Thyroid gland (tissue), 4 donors: ENCODE measurements at places on chromosomes 2 and 18. TPM values are rescaled to one million over a fixed set of nuclear protein-coding genes. Genes with fewer than 3 reads are reported as not detected.

DNA sequence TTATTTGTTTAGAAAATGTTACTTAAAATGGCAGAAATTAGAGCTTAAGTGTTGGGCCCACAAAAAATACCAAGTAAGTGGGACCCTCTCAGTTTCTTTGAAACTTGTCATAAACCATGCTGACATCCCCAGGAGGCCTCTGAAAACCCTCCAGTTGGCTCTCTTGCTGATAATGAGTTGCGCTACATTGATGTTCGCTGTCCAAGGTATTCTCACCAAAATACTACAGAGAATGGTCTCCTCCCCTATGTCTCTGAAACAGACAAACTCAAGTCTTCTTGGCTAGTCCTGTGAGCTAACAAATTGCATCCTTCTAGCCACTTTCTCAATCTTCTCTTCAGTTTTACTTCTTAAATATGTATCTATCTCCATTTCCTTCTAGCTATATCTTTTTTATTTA lies 669.4 kb downstream of the IRS1 start:
- H3K27me3 ChIP-seq = no peaks in the 10 kb centered on the region
- no peak overlapping the region for H3K27ac ChIP-seq
- H3K4me1 ChIP-seq = peaks cover 11% of the 10 kb centered on the region
- no peaks in the 10 kb centered on the region for H3K36me3 ChIP-seq
- no peak for DNase-seq
- H3K4me3 ChIP-seq = no peak overlapping the region

GRCh38 chr2:43438858-43439655 lies 156.8 kb downstream of the THADA start:
- no peaks in the 10 kb centered on the region for H3K27me3 ChIP-seq
- H3K27ac ChIP-seq = no peak overlapping the region
- no peak overlapping the region for H3K4me3 ChIP-seq
- H3K36me3 ChIP-seq = no peaks in the 10 kb centered on the region
- no peaks in the 10 kb centered on the region for H3K4me1 ChIP-seq

DNA sequence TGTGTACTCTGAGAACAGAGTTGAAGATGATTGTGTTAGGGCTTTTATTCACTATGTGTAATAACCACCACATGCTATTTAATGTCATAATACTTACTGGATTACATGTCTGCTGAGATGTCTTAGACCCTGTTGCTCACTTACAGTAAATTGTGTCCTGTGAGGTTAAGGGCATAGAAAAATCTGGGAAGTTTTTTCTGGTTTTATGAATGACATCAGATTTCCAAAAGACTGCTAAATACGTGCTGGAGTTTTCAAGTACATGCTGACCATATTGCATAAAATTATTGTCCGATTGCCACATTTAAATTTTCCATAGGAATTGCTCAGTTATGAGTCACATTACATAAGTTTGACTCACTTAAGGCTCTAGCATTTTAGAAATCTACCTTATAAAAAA lies 96.7 kb upstream of the COL5A2 start:
- DNase-seq = no peak
- no peak overlapping the region for H3K4me3 ChIP-seq
- H3K27ac ChIP-seq = no peak overlapping the region
- H3K4me1 ChIP-seq = no peaks in the 10 kb centered on the region

DNA sequence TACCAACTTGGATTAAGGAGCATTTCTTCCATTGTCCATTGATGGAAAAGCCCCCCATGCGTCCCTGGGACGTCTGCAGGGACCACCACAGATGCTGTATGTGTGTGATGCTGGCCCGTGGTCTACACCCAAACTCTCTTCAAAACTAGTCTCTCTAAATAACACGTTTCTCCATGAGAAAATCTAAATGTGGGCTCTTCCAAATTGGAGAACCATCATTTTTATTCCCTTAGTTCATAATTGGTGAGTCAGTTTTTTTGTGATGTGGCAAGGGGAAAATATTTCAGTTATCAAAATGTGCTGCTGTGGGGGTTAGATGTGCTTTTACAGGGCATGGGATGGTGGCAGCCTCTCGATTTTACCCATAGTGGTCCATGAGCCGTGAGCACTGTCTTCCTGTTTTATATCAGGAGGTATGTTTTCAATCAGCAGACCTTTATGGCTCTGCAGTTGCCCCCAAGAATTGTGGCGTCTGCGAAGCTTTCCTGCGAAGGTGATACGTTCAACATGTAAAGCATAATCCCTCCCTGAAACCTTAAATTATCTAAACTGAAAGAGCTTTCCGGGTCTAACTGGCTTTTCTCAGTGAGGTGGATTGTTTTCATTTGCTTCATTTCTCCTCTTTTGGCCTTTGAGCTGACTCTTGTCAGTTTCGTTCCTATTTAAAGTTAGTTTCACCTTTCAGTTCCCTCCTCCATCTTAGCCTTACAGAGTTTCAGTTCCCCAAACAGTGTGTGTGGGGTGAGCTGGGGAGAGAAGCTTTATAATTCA lies 78.4 kb downstream of the SETBP1 start:
- H3K27me3 ChIP-seq = no peaks in the 10 kb centered on the region
- no peak overlapping the region for H3K4me3 ChIP-seq
- DNase-seq = no peak
- peaks cover 26% of the 10 kb centered on the region for H3K4me1 ChIP-seq
- H3K36me3 ChIP-seq = no peaks in the 10 kb centered on the region
- peak overlapping the region; percentile 10 for H3K27ac ChIP-seq

- H3K4me3 ChIP-seq = no peak overlapping the region
- H3K4me1 ChIP-seq = peaks cover 25% of the 10 kb centered on the region
- H3K36me3 ChIP-seq = no peaks in the 10 kb centered on the region
- H3K27ac ChIP-seq = no peak overlapping the region
- H3K27me3 ChIP-seq = no peaks in the 10 kb centered on the region
- DNase-seq = no peak
Observed at GRCh38 chr2:112623913-112624777, 21.6 kb upstream of the SLC20A1 start.

GRCh38 chr2:54988612-54989011 lies 61.6 kb downstream of the RTN4 start:
- no peak overlapping the region for H3K4me3 ChIP-seq
- DNase-seq = no peak
- peaks cover 5% of the 10 kb centered on the region for H3K36me3 ChIP-seq
- no peaks in the 10 kb centered on the region for H3K27me3 ChIP-seq
- no peak overlapping the region for H3K27ac ChIP-seq

The MEP1B gene
- total RNA-seq = not detected

The ANKRD29 gene
- 4.6 TPM for total RNA-seq

DNA sequence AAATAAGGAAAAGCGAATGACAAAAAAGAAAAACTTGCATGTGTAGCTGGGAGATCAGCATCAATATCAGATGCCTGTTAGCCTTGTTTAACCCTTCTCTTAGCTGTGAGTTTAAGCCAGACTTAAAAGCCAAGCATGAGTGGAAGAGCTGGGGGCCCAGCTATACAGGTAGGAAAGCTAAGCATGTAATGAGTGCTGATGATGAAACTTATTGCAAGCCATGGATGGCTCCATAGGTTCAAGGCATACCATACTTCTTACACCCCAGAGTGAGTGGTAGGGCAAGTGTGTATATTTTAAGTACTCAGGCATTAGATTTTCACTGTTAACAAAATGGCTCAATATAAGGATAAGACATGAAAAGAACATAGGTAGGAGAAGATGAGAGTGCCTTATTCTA lies 28.0 kb downstream of the RBBP8 start:
- peaks cover 3% of the 10 kb centered on the region for H3K4me1 ChIP-seq
- no peak overlapping the region for H3K27ac ChIP-seq
- no peak for DNase-seq
- H3K36me3 ChIP-seq = no peaks in the 10 kb centered on the region
- H3K4me3 ChIP-seq = no peak overlapping the region

DNA sequence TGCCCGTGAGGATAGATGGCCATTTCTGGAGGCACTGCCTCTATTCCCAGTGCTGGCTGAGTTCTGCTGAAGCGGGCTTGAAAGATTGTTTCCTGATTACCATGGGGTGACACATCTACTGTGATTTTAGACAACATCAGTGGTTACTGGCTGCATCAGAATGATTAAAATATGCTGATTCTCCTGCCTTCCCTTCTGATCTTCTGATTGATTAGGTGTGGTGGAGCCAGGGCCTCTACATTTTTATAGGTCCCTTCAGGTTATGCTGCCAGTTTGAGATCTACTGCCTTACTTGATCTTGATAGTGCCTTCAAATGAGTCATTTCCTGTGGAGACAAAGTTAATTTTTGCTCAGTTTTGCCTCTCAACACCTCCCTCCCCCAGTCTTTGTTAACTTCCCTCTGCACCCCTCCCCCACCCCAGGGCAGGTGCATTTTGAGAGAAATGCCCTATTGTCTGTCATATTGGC lies 31.6 kb upstream of the SNORC start:
- H3K36me3 ChIP-seq = peaks cover 25% of the 10 kb centered on the region
- H3K4me1 ChIP-seq = no peaks in the 10 kb centered on the region
- H3K27ac ChIP-seq = no peak overlapping the region

DNA sequence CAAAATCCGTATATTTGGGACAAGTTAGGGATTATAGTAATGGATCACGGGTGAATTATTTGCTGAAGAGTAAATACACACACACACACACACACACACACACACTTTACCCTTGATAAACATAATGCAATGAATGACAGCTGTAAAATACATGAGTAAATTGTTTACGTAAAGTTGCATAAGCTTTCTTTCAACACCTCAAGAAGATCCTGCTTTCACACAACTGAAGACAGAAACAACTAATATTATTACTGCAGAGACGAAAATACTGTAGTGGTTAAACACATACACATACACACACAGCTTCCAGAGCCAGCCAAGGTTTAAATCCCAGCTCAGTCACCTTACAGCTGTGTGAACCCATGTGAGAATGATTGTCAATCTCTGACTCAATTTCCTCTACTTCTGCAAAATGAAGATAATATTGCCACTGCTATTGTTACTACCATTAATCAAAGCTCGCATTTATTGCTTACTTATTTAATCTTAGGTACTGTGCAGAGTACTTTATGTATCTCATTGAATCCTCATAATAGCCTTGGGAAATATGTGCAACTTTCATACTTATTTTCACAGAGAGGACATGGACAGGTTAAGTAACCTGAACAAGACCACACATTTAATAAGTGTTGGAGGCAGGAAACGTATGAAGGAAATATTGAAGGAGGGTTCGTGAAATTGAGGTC lies 50.6 kb upstream of the DOK6 start:
- no peaks in the 10 kb centered on the region for H3K4me1 ChIP-seq
- H3K27ac ChIP-seq = no peak overlapping the region

DNA sequence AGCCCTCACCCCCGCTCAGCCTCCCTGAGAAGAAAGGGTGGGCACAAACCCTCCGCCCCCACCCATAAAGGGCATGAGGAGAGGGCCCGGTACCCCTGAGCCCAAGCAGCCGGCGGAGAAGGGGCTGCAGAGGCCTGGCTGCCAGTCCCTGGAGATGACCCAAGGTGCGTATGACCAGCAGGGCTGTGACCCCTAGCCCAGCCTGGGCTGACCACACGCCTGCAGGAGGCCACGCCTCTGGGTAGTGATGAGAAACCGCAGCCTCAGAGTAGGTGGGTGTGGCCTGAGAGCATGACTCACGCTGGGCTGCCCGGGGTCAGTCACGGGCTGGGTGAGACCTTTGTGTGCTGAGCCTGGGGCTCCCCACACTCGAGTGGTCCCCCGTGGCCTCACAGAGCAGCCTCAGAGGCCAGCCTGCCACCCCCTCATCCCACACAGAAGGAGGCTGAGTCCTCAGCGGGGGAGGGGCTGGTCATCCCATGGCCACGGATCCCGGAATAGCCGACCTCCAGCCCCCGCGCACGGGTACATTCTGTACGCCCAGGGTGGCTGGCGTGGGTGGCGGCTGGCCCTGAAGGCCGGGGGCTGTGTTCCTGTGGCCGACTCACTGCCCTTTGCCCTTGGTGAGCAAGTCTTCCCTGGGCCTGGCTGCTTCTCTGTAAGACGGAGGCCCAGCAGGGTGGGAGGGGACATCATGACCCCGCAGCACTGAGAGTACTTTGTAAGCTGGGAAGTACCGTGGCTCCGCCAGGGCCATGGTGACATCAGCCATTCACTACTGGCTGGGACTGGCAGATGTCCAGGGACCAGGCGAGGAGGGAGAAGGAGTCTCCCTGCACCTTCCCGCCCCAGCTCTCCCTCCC lies 110.8 kb upstream of the OTOS start:
- H3K4me3 ChIP-seq = no peak overlapping the region
- no peaks in the 10 kb centered on the region for H3K36me3 ChIP-seq
- no peaks in the 10 kb centered on the region for H3K27me3 ChIP-seq
- DNase-seq = peak; percentile 88
- H3K4me1 ChIP-seq = peaks cover 36% of the 10 kb centered on the region

DNA sequence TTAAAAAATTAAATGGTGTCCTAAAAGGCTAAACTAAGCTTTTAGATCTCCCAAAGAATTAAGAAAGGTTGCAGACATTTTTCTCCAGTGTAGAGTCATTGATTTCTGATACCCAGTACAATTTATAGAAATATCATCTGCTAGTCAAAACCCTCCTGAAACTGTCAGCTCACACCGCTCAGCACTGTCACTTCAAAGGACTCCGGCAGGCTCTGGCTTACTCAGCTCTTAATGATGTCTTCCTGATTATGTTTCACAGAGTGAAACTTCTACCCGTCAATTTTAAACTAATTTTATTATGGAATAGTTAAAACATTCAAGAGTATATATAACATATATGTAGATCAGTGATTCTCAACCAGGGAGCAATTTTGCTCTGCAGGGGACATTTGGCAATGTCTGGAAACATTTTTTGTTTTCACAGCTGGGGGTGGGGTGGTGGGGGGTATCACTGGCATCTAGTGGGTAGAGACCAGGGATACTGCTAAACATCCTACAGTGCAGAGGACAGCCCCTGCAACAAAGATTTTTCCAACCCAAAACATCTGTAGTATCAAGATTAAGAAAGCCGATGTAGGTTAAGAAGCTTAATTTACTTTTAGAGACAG lies 31.6 kb downstream of the CDK15 start:
- no peak overlapping the region for H3K4me3 ChIP-seq
- no peaks in the 10 kb centered on the region for H3K27me3 ChIP-seq
- H3K27ac ChIP-seq = no peak overlapping the region
- DNase-seq = no peak

DNA sequence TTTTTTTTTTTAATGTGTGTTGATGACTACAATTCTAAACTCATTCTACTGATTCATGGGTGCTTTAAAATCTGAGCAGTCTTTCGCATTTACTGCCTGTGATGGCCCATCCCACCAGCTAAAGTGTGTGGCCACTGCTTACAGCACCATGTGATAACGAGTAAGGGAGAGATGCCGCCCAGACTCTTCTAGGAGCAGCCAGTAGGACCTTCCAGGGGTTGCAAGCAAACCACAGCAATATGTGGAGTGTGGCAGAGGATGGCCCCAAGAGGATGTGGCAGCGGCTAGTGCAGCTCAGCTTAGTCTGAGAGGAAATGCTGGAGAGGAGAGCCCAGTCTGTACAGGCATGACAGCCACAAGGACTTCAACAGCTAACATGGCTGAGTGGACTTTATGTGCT lies 14.9 kb downstream of the IL1B start:
- H3K4me1 ChIP-seq = no peaks in the 10 kb centered on the region
- no peak for DNase-seq
- no peak overlapping the region for H3K4me3 ChIP-seq
- H3K27ac ChIP-seq = no peak overlapping the region
- H3K36me3 ChIP-seq = no peaks in the 10 kb centered on the region

DNA sequence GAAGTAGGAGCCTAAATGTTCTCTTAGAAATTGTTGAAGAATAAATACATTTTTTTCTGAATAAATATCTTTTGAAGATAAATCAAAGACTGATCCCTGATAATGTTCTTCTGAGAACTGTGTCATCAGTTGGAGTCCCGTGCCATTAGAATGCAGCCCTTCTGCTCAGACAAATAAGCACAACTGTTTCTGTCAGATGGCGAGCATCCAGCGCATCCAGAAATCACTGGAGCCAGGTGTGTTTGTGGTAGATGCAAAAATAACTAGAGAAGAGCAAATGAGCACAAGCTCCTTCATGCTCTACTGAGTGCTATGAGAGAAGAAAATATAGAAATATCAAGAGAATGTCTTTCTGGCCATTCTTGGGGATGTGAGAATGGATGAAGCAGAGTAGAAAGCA lies 573.7 kb downstream of the THSD7B start:
- no peak overlapping the region for H3K4me3 ChIP-seq
